LoVo (cell line): ENCODE measurements at places on chromosomes 1 and 21.
A peak's percentile ranks its signal among the peaks of the same experiment; 100 is the strongest.

DNA sequence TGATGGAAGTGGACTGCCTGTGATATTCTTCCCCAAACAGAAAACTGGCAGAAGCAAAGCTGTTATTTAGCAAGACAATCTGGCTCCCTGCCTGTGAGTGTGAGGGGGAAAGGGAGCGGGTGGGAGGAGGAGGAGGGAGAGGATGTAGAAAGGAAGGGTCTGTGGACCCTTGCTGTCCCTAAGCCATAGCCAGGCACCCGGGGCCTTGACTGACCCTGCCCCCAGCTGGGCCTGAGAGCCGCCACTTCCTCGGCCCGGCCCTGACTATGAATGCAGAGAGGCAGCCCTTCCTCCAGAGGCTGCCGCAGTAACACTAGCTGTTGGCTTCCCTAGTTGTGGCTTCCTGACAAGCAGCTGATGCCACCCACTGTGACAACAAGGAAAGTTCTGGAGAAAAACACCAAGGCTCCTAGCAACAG is 13.9 kb downstream of the PLA2G2F start:
- no peak for DNase-seq

DNA sequence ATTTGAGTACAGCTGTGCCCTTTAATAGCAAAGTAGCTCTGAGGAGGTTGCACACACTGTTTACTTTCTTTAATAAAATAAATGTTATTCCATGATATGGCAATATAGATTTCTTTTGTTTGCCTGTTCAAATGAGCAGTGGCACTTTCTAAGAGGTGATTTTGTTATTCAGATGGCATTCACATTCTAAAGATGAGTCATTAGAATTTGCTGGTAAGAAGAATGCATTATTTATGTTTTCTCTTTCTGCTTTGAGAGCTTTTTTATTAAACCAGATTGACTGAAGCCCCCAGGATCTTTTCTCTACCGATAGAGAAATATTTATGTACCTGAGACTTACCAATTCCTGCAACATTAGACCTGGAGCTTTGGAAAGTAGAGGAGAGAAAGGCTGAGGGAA is 11.2 kb upstream of the LEPR start:
- no peak for DNase-seq

- DNase-seq: no peak
Observed at GRCh38 chr1:67044631-67045270, 9.2 kb downstream of the SLC35D1 start.

GRCh38 chr1:223363856-223364684 is at the start of gene SUSD4:
Gene SUSD4 (minus strand): TSS chr1:223364176. CDS start chr1:223363425, 751 bp downstream.
- peak; percentile 60 for DNase-seq

GRCh38 chr1:233503366-233503954 is 110.4 kb upstream of the KCNK1 start:
- no peak for DNase-seq
